CD4-positive, alpha-beta T cell (primary cell): ENCODE measurements at places on chromosomes 3 and 15. TPM values are rescaled to one million over a fixed set of nuclear protein-coding genes. Genes with fewer than 3 reads are reported as not detected.

Gene CHD2
- 615 TPM for total RNA-seq

Gene ISLR2
- not detected for total RNA-seq

Gene DAZL
- total RNA-seq = not detected

Gene GNB4
- 0.41 TPM for total RNA-seq

Gene BTLA
- total RNA-seq = 8.5 TPM

Gene ZNF860
- total RNA-seq = not detected

Gene RASL12
- not detected for total RNA-seq

Gene SEC22A
- total RNA-seq = 11.5 TPM
